ENCODE measurements at places on chromosomes 3 and 15.

DNA sequence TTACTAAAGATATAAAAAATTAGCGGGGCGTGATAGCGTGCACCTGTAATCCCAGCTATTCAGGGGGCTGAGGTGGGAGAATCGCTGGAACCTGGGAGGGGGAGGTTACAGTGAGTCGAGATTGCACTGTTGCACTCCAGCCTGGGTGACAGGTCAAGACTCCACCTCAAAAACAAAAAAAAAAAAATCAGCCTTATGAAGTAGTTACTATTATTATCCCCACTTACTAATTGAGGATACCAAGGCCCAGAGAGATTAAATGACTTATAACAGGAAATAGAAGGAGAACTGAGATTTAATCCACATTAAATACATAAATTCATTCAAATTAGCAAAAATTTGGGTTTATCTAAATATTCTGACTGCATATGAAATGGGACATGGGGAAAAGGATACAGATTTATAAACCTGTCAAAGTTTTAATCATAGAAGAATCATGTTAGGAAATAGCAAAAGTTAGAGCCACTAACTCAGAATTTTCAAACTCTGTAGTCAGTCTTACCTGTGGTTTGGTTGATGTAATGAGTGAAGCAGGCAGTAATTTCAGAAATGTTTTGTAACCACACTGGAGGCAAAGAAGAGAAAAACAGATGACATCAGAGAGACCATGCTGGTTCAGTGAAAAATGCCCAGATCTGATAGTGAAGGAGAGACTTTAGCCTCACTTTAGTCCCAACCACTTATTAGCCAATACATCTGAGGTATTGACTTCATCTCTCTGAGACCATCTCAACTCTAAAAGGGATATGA lies 25.0 kb upstream of the ACAP2 start:
- no peak overlapping the region for H3K27ac ChIP-seq
- no peaks in the 10 kb centered on the region for H3K27me3 ChIP-seq
- no peaks in the 10 kb centered on the region for H3K4me1 ChIP-seq
- H3K4me3 ChIP-seq: no peak overlapping the region
- no peak for DNase-seq
- no peaks in the 10 kb centered on the region for H3K36me3 ChIP-seq

DNA sequence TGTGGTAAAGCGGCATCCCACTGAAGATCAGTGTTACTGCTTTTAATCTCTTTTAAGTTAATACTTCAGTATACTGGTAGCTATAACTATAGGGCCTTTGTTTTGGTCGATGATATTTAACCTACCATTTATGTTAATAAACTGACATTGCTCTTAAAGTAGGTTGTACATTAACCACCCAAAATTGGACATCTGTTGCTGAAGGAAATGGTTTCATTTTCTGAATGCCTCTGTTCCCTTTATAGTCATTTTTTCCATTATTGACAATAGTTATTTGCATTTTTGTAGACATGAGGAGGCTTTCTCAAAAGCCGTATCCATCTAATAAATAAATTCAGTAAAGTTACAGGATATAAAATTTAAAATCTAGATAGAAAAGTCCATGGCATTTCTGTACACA lies 252.4 kb upstream of the UBE2E1 start:
- H3K27ac ChIP-seq: no peak overlapping the region
- H3K36me3 ChIP-seq: no peaks in the 10 kb centered on the region
- H3K4me1 ChIP-seq: peaks cover 5% of the 10 kb centered on the region
- no peak for DNase-seq
- H3K27me3 ChIP-seq: no peaks in the 10 kb centered on the region
- no peak overlapping the region for H3K4me3 ChIP-seq

- H3K4me3 ChIP-seq: no peak overlapping the region
- H3K27ac ChIP-seq: no peak overlapping the region
- no peaks in the 10 kb centered on the region for H3K36me3 ChIP-seq
- no peaks in the 10 kb centered on the region for H3K4me1 ChIP-seq
- H3K27me3 ChIP-seq: no peaks in the 10 kb centered on the region
- DNase-seq: no peak
Measured at GRCh38 chr3:24302396-24302795, 192.3 kb downstream of the THRB start.

DNA sequence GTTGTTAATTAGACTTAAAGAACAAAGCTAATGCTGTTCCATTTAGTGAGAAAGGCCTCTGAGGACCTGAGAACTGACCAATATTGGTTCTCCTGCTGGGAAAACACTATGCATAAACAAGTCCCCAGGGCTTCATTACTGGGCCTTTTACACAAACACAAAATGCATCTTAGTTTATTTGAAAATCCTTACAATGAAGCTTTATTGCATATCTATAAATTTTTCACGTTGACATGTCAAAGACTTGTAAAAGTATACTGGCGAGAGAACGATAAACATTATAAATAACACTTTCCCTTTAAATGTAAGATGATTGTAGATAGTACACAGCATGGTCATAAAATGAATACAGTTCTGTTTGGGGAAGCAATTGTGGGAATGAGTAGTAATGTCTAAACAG lies 151.7 kb downstream of the ROBO2 start:
- H3K4me1 ChIP-seq: no peaks in the 10 kb centered on the region
- DNase-seq: no peak
- H3K27ac ChIP-seq: no peak overlapping the region
- H3K4me3 ChIP-seq: no peak overlapping the region

DNA sequence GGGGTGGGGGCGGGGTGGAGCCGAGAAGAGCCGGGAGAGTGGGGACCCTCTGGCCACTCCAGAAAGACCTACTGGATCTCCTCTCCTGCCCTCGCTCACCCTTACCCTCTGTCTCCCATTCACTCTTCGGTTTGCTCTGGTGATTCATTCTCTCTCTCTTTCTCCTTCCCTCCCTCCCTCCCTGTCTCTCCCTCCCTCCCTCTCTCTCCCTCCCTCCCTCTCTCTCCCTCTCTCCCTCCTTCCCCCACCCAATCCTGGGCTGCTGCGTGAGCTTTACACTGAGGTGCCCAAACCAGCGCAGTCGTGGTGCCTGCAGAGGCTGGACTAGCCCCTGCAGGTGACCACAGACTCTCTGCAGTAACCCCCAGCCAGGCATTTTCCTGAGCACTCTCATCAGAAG lies 32.2 kb upstream of the ADAMTS17 start:
- no peak overlapping the region for H3K27ac ChIP-seq
- no peak overlapping the region for H3K4me3 ChIP-seq
- H3K36me3 ChIP-seq: no peaks in the 10 kb centered on the region
- H3K4me1 ChIP-seq: no peaks in the 10 kb centered on the region
- DNase-seq: no peak
- peaks cover 21% of the 10 kb centered on the region for H3K27me3 ChIP-seq

DNA sequence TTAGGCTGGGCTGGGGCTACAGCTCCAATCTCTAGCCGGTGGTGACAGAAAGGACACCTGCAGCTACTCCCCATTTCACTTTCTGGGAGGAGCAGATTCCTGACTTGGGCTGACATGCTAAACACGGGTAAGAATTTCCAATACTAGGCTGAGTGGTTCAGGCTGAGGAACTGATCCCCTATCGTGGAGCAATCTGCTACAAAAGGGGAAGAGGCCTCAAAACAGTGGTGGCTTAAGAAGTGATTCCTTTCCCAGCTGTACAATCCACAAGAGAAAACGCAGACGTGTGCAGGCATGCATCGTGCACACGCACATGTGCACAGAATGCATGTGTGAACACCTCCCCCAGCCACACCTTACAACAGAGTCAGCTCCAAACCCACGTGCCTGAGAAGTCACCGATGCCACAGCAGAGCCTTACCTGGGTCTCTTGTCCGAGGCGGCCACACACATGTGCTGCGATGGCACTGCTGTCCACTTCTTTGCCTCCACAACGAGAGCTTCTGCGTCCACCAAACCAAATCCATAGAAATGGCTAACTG lies 86.7 kb upstream of the SNRPA1 start:
- DNase-seq: no peak
- H3K4me1 ChIP-seq: peaks cover 2% of the 10 kb centered on the region
- no peaks in the 10 kb centered on the region for H3K36me3 ChIP-seq
- H3K4me3 ChIP-seq: no peak overlapping the region

- DNase-seq: no peak
- no peak overlapping the region for H3K27ac ChIP-seq
- no peaks in the 10 kb centered on the region for H3K4me1 ChIP-seq
- H3K4me3 ChIP-seq: no peak overlapping the region
Measured at GRCh38 chr3:46372492-46373359, 2.0 kb downstream of the CCR5 start.

- H3K36me3 ChIP-seq: no peaks in the 10 kb centered on the region
- no peak overlapping the region for H3K27ac ChIP-seq
- no peaks in the 10 kb centered on the region for H3K4me1 ChIP-seq
Measured at GRCh38 chr3:190424478-190425439, 24.9 kb downstream of the TMEM207 start.

DNA sequence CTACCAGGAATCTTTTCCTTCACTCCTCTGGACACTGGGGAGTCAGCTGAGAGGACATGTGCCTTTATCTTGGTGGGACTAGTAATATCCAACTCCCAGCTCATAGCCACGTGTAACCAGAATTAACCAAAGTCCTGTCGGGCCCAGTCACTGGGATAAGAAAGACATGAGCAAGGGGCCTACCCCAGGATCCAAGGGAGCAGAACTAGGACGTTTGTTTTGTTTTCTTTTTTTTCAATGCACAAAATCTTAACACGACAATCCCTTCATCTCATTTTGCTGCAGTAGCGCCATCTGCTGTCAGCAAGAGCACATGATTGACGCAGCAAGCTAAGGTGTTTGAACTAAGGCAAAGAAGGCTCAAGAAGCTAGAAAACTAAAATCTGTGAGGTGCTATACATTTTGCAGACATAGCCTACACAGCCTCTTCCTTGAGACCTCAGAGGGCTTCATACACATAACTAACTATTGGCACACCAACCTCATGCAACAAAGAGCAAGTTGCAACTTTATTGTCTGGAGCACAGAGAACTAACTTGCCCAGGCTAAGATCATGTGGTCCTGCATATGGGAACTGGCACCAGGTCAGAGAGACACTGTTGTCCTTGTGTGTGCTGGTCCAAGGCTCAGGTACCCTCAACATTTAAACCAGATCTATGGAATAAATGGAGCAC lies 43.6 kb downstream of the RLBP1 start:
- H3K36me3 ChIP-seq: no peaks in the 10 kb centered on the region
- no peak overlapping the region for H3K27ac ChIP-seq
- no peak overlapping the region for H3K4me3 ChIP-seq
- no peaks in the 10 kb centered on the region for H3K4me1 ChIP-seq

DNA sequence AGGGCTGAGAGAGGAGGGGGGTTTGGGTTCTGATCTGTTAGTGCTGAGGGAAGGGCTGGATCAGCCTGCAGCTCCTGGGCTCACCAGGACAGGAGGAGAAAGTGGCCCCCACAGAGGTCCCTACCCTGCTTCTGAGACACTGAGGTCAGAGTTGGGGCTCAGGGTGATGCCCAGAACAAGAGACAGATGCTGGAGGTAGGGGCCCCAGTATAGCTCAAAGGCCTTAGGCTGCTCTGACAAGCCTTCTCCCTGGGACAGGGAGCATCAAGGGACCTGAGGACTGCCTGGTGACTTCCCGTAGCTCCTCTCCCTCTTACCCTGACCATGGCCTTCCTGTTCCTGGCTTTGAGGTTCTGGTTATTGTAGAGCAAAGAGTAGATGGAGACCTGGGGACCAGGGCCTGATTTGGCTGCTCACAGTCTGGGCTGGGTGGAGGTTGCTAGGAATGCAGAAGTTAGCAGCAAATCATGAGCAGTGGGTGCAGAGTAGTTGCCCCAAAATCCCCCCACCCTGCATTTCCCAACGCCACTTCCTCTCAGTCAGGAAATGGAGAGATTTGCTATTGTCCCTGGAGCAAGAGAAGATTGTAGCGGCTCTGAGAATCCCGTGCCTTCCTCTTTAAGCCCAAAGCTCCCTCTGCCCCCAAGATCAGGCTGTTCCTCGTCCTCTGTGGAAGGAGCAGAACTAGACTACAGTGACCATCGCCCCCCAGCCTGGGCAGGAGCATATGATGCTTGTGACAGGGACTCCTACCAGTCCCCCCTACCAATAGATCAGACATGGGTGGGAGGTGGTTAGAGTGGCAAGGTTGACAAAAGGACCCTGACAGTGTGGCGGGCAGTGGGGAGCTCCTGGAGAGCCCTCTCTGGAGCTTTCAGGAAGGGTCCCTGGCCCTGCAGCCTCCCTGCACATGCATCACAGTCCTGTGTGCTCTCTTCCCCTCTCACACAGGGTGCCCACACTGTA lies 47.4 kb upstream of the SEC22A start:
- H3K27me3 ChIP-seq: no peaks in the 10 kb centered on the region
- DNase-seq: no peak
- no peak overlapping the region for H3K27ac ChIP-seq

GRCh38 chr3:195110647-195111318 lies 160.2 kb downstream of the XXYLT1 start:
- peaks cover 3% of the 10 kb centered on the region for H3K27me3 ChIP-seq
- no peaks in the 10 kb centered on the region for H3K4me1 ChIP-seq
- DNase-seq: no peak
- peak overlapping the region; percentile 71 for H3K4me3 ChIP-seq
- no peak overlapping the region for H3K27ac ChIP-seq
- H3K36me3 ChIP-seq: peaks cover 14% of the 10 kb centered on the region

DNA sequence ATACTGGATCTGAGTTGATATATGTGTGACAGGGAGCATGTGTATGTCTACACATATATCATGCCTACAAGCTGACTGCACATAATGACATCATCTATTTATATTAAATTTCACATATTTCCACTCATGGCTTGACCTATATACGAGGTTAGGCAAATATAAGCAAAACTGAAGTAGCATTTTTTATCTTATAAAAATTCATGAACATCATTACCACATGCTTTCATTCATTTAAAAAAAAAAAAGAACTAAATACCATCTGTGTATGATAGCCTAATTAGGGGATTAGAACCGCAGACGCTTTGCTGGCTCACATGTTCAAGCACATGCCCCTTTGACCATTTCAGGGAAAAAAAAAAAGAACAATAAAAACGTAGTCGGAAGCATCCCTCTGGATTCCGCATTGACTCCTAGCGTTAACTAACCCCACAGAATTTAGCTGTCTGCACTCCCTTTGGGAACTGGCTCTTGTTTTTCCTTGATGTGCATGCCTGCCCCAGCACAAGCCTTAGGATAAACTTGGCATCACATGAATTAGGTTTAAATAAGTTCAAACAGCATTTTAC lies 888.4 kb downstream of the ROBO1 start:
- no peaks in the 10 kb centered on the region for H3K36me3 ChIP-seq
- H3K4me3 ChIP-seq: no peak overlapping the region
- H3K27me3 ChIP-seq: no peaks in the 10 kb centered on the region

DNA sequence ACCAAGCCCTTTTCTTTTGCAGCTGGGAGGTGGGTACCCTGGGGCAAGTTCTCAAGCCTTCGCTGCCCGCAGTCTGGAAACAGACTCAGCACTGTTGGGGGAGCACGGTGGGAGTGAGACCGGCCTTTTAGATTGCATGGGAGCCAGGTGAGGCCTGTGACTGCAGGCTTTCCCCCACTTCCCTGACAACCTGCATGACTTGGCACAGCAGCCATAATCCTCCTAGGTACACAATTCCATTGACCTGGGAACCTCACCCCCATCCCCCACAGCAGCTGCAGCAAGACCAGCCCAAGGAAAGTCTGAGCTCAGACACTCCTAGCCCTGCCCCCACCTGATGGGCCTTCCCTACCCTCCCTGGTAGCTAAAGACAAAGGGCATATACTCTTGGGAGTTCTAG lies 52.2 kb upstream of the CCDC80 start:
- H3K4me3 ChIP-seq: no peak overlapping the region
- no peak for DNase-seq
- H3K36me3 ChIP-seq: no peaks in the 10 kb centered on the region
- H3K27me3 ChIP-seq: no peaks in the 10 kb centered on the region
- H3K27ac ChIP-seq: no peak overlapping the region
- H3K4me1 ChIP-seq: peaks cover 11% of the 10 kb centered on the region
